ENCODE measurements at places on chromosomes 12 and 14.

GRCh38 chr12:51183816-51184215 lies 10.9 kb upstream of the TFCP2 start:
- DNase-seq: no peak

DNA sequence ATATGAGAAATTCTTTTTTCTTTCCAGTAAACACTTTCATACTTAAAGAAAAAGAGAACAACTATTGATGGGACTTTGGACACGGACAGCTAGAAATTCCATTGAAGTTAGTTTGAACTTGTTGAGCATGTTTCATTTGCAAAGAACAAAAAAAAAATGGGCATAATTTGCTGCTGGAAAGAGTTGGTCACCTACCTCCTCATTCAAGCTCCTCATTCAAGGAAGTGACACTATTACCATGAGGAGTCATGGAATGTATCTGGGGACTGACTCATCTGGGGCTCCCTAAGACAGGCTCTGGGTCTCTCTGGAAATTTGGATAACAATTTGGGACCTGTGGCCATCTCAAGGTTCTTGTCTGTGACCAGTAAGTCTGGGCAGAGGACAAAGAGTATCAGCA lies 50.4 kb downstream of the KICS2 start:
- no peak for DNase-seq

DNA sequence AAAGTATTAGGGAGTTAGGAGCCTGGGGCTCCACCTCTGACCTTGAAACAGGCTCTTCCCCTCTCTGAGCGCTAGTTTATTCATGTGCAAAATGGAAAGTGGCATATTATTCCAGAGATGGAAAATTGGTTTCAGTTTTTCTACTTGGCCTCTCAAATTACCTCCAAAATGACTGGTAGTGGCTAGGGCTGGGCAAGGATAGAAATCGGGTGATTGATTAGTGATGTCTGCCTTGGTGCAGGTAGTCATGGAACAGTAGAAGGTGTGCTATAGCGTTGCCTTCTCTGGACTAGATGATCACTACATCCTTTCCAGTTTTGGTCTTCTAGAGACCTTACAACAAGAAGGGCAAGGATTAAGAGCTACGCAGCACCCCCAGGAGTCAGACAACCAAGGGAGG lies 8.6 kb upstream of the MSI1 start:
- DNase-seq: no peak

- no peak for DNase-seq
Measured at GRCh38 chr14:48738186-48738925, 847.8 kb downstream of the RPS29 start.

DNA sequence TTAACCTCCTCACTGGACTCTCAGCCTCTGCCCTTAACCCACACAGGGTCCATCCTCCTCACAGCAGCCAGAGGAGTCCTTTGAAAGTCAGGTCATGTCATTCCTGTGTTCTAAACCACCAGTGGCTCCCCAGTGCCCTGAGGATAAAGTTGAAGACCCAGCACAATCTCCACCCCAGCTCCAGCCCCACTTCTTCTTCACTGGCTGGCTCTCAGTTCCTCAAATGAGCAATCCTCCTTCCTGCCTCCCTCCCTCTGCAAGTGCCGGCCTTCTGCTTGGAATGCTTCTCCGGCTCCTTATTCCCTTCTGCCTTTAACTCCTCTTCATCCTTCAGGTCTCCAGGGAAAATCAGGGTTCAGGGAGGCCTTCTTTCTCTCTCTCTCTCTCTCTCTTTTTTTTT lies 32.0 kb upstream of the SPPL3 start:
- no peak for DNase-seq

DNA sequence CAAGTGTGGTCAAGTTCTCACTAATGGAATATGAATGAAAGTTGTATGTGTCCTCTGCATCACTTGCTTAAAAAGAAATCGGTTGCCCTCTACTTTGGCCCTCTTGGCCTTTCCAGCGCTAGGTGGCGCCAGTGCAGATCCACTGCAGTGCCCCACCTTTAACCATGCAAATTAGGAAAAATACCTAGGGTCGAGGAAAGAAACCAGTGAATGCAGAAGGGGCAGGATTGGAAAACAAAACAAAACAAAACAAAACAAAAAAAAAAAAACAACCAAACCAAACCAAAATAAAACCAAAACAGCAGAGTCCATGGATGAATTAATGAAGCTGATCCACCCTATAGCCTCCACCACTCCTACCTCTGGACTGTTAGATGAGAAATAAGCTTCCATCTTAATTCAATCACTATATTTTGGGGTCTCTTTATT lies 12.9 kb upstream of the NEMF start:
- DNase-seq: peak; percentile 57

DNA sequence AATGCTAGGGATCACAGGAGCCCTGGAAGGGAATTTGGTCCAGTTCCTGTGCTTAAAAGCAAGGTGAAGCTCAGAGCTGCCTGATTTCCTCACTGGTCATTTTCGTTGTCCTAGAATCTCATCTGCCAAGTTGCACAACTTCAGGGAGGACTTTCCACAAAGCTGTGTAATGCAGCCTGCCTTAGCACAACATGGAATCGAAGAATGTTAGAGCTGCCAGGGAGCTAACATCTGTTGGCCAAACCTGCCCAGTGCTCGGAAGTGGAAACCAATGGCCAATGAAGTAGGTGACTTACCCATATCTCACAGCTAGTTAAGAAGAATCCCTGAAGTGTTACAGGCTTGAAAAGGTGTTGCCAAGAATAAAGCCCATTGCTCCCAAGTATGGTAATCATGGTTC lies 79.9 kb upstream of the SSTR1 start:
- no peak for DNase-seq

DNA sequence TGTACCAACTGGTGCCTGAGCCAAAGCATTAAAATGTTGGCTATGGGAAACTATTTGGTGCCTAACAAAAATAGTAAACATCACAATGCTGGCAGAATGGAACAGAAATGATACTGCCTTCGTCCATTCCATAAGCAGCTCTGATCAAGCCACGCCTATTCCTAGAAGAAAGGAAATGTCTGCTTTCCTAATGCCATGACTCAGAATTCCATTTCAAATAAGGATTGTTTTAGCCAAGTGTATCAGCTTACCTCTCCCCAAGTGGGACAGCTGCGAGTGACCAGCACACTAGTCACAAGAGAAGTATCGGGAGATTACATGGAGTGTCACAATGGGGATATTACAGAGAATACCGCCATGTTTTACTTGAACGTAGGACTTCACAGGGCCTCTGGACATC lies 38.7 kb downstream of the GLT8D2 start:
- no peak for DNase-seq

GRCh38 chr14:47675466-47676314 lies at the start of gene MDGA2:
MDGA2 (minus strand) TSS chr14:47675605.
- no peak for DNase-seq

- DNase-seq: no peak
Measured at GRCh38 chr12:72792889-72793288, 520.7 kb downstream of the TRHDE start.

DNA sequence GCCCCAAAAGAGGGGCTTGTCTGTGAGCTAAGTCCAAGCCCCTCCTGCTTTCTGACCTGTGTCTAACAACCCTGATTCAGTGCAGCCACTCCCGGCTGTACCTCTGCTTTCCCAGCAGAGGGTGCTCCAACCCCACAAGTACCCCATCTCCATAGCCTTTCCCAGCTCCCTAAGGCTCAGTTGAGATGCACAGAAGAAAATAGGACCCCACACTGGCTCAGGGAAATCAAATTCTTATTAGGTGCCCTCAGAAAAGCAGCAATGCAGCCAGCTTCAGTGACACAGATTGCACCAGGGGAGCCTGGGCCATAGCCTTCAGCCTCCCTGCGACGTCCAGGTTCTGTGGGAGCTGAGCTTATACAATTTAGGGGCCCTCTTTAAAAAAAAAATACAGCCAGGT lies 49.9 kb downstream of the LRRC74A start:
- DNase-seq: no peak

DNA sequence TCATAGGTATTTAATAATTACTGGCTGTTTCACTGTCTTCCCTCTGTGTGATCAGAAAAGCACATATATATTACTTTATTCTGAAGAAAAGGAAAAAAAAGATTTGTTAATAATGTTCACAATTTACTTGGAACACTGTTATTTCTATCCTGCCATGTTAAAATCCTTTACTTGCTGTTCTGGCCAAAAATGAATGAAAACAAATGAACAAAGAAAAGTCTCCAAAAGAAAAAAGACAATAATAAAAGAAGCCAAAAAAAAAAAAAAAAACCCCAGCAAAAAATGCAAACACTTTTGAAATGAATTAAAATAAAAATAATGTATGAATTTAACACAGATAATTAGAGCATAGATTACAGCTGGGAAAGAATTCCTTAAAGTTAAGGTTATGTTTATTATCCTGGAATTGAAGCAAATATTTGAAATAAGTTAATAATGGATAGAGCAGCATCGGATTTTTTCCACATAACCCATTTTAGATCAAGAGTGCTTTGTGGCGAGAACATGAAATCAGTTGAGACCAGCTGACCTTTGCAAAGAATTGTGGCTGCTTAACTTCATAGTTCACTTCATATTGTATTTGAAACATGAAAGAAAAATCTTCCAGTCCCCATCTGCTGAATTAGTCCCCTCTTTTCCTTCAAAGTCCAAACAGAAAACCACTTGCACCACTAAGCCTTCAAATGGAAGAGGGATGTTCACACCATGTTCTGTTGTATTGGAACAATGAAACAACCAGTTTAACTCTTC lies 444.8 kb downstream of the ADAMTS20 start:
- no peak for DNase-seq

GRCh38 chr12:109625131-109625559 lies 51.6 kb downstream of the MVK start:
- DNase-seq: no peak

GRCh38 chr12:104138797-104139152 lies 765 bp upstream of the NFYB start:
- no peak for DNase-seq

GRCh38 chr12:4825011-4825858 lies 84.5 kb upstream of the KCNA1 start:
- no peak for DNase-seq

DNA sequence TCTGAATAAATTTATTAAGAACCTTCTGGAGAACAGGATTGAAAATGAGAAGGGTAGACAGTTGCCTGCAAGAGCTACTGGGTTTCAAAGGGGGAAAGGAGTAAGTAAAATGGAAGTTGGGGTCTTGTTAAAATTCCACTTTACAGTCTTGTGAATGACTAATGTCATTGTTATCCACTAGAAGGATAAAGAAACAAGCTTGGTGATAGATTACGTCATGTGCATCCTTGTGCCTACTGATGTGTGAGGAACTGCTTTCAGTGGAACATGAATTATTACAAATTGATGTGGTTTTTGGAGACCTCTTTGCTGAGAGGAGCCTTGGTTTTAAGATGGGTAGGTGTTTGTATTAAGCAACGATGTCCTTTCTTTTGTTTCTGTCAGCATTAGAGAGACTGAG lies 272.5 kb upstream of the PRICKLE1 start:
- DNase-seq: no peak

- DNase-seq: no peak
Measured at GRCh38 chr12:90484094-90484493, 470.9 kb downstream of the CCER1 start.
